ENCODE measurements at places on chromosomes 13 and 19. TPM values are rescaled to one million over a fixed set of nuclear protein-coding genes. Genes with fewer than 3 reads are reported as not detected.

GRCh38 chr19:54448040-54448773 is 792 bp upstream of the LENG8 start:
- DNase-seq = peak; percentile 84

GRCh38 chr13:45055198-45055901 is 65.0 kb upstream of the GTF2F2 start:
- peak; percentile 97 for DNase-seq

DNA sequence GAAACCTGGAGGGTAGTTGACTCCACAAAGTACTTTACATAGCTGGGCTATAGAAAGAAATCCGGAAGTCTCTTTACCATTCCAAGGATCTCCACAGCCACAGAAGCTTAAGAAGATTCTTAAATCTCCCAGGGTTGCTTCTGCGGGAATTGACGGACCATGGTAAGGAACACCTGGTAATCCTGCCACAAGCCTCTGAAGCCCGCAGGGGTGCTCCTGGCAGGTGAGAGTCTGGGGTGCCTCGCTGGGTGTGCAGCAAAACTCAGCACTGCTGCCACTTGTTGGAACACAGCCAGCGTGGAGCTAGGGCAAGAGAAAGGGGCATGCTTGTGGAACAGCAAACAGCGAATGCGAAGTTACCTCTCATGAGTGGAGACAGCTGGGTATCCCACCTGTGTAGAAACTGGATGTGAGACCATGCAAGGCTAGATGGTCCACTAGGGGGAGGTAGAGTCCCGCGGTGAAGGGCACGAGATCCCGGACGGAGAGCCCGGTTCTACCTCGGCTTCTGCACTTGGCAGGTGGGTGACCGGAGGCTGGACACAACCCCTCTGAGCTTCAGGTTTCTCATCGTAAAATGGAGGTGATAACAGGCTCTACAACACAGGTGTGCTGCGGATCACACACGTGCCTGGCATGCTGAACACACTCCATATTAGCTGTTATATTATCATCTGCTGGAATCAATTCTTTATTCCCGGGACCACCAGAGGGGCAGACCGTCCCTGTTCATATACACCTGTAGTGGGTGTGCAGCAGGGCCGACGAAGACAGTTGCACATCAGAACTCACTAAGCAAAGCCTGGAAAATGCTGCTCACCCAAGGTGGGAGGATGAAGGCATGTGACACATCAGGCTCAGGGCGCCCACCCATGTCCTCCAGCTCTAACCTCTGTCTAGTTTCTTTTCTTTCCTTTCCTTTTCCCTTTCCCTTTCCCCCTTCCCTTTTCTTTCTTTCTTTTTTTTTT is 24.1 kb upstream of the UBAC2 start:
- peak; percentile 62 for DNase-seq

DNA sequence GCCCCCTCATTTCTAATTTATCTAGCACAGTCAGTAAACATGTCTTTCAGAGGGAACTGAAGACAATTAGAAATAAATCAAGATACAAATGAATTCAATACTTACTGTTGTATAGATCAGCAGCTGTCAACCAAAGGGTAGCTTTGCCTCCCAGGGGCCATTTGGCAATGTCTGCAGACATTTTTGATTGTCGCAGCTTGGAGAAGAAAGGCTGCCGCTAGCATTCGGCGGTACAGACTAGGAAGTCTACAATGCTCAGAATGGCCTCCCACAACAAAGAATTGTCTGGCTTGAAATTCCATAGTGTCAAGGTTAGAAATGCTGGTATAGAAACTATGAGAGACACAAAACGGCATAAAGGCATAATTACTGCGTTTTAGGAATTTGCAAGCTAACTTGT is 91.6 kb downstream of the RGCC start:
- no peak for DNase-seq

The TSPAN16 gene
- not detected for total RNA-seq

The TPM4 gene
- 1,469 TPM for total RNA-seq

The STOML3 gene
- not detected for total RNA-seq
